ENCODE measurements at places on chromosomes 6 and 20.

DNA sequence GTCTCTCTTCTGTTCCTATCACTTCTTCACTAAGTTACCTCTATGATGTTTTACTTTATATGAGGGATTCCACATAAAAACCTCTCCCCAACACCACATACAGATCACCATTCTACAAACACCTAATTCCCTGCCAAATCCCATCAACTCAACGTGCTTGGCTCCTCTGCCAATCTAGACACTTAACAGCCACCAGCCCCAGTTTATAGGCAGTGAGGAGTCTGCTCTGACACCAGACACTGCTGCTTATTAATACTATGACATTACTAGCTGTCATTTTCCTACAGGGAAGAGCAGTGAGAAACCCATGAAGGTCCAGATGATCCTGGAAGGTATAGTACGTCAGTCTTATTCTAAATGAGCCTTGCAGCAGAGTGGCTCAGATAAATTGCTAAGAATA lies 104.3 kb downstream of the CHD6 start:
- DNase-seq = no peak

DNA sequence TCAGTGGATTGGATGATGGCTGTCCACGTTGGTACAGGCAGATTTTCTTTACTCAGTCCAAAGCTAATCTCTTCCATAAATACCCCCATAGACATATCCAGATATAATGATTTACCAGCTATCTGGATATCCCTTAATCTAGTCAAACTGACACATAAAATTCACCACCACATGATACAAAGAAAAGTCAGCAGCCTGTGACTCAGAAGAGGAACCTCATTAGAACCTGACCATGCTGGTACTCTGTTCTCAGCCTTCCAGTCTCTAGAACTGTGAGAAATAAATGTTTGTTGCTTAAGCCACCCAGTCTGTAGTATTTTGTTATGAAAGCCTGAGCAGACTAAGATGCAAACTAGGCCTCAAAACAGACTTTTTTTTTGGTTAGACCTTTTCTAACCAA lies 431.3 kb upstream of the RNF217 start:
- no peak for DNase-seq

- no peak for DNase-seq
These were observed 39.8 kb upstream of the SLCO4A1 start for GRCh38 chr20:62602550-62602949.

DNA sequence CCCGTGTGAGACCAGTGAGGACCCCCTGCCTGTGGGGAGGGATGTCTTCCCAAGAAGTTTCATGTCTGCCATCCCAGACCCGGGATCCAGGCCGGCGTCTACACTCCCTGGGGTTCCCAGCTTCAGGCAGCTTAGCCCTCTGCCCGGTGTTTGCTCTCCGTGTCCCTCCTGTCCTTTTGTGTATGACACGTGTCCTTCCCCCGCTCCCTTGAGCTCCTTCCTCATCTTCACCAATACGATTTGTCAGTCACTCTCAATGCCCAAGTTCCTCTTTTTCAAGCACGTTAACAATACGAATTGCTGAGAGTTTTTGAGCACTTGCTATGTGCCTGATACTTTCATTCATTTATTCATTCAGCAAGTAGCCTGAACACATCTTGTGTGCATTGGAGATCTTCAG lies 115.6 kb upstream of the PTPN1 start:
- DNase-seq = no peak

- peak; percentile 3 for DNase-seq
These were observed 3.8 kb upstream of the LPA start for GRCh38 chr6:160667639-160668481.

DNA sequence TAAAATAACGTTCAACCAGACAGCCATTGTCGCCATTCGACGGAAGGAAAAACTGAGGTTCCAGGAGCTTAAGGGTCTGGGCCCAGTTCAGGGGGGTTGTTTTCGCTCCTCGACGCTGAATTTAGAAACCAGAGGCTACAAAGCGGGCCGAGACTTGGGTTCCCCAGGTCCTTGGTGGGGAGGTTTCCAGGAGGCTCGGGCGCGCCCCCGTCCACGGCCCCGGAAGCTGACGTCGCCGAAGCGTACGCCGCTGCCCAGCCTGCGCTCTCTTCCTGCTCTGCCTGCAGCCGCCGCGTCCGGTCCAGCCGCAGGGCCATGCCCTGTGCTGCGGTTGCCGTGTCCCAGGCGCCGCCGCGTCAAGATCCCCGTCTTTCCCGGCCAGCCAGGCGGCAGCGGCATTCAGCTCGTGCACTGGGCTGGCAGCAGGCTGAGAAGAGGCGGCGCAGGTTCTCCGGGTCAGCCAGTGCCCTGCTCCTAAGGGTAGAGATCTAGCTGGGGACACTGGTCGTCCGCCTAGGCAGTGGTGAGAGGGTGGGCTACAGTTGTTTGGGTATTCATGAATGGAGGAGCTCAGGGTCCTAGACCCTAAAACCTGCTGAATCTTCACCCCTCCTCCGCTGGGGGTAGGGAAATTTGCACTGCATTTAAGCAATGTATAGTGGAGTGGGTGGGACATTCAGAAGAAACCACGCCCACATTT lies 901 bp upstream of the TRIM26 start:
- peak; percentile 52 for DNase-seq

DNA sequence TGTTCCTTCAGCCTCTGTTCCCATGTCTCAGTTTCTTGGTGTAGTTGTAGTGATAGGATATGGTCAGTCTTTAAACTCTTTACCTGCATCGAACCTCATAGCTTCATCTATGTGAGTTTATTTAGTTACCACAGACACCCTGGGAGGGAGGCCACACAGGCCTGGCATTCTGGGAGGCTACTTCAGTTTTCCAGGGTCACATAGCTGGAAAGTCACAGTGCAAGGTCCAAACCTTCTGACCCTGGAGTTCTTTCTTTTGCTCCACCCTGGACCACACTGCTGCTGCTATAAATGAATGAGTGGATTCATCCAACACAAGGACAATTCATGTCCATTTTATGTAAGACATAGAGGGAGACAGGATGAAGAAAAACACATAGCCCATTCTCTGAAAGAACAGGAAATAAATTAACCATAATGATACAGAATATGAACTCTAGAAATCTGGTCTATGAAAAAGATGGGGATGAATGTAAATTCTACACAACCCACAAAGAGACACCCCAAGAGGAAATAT lies 60.8 kb downstream of the LAMA4 start:
- no peak for DNase-seq

DNA sequence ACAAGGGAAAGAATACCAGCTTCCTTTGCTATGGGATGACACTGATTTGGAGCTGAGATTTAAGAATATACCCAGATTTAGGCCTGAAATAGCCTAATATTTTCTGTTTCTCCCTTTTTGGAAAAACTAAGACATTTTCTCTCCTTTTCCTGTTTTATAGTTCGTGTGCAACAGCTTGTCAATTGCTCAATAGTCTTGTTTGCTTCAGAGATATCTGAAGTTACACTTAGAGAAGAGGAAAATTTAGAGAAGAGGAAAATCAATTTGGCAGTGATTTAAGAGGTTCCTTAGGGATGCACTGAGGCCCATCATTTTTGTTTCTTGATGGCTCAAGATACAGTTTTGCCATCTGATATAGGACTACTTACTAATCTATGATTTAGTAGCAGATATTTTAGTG lies 398.6 kb downstream of the RFPL4B start:
- DNase-seq = no peak

DNA sequence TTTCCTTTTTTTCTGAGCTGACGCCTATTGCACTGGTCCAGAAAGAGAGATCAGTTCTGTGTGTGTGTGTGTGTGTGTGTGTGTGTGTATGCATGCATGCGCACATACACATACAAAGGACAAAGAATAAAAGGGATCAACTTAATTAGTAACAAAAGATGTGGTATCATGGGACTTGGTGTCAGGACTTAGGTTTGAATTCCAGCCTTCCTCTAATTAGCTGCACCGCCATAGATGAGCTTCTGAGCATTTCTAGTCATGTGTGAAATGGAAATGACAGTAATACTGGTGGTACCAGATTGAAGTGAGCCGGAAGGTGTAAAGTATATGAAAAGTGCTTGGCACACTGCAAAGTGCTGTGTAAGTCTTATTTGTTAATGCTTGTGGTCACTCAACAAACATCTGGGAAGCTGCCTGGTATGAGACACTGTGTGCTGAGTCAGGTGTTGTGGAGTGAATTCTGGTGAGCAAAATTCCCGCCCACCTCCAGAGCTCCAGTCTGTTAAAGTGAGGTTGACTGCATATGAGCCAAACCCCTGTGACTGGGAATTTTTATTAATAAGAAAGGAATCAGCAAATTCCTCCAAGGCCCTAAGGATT lies 12.4 kb downstream of the DAAM2 start:
- no peak for DNase-seq

- DNase-seq = no peak
These were observed 61.8 kb downstream of the APCDD1L start for GRCh38 chr20:58453391-58453790.

DNA sequence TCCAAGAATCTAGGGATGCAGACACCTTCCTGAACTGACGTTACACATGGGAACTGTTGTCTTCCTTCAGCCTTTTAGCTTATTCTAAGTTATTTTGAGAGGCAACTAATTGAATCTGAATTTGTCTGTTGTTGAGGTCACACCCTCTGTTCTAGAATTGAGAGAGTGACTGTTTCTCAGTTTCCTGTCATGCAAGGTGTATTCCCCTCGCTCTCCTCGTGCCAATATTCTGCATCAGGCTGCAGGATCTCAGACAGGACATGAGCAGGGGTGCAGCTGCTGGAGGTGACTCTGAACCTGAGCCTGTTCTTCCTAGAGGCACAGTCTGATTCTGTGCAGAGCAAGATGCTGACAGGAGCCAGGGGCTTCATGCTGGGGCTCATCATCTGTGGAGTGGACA lies 52.5 kb downstream of the HLA-DPB1 start:
- DNase-seq = no peak

GRCh38 chr20:51525241-51526105 lies 17.0 kb downstream of the NFATC2 start:
- DNase-seq = no peak

DNA sequence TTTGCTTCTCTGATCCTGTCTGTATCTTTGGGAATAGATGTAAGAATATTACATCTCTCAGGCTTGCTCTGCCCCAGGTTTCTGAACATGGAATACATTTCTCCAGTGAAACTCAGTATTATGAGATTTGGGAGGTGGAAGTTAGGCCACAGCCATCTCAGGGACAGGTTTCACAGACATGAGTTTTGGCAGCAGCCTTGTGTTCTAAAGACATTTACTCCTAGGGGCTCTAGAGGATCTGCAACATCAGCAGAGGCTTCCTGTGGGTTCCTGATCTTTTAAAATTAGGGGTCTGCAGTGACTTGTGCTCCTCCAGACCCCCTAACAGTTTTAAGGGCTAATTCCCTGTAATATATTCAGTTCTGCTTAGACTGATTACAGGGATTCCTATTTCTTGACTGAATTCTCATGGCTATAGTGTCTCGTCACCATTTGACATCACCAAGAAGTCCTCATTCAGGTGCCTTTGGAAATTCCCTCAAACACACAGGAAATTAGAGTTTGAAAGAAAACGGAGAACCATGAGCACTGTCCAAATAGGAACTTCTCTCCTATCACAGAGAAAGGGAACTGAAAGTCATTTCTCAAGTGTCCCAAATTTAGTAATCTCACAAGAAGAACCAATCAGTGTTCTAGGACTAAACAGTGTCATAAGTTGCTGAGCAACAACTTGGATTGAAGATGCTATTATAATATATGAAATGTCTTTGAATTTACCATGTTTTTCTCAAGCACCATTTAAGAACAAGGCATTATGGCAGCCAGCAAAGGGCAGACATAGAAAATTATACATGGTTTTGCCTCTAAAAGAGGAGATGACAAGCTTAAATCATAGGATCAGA lies 2.5 kb upstream of the HLA-DRA start:
- no peak for DNase-seq

DNA sequence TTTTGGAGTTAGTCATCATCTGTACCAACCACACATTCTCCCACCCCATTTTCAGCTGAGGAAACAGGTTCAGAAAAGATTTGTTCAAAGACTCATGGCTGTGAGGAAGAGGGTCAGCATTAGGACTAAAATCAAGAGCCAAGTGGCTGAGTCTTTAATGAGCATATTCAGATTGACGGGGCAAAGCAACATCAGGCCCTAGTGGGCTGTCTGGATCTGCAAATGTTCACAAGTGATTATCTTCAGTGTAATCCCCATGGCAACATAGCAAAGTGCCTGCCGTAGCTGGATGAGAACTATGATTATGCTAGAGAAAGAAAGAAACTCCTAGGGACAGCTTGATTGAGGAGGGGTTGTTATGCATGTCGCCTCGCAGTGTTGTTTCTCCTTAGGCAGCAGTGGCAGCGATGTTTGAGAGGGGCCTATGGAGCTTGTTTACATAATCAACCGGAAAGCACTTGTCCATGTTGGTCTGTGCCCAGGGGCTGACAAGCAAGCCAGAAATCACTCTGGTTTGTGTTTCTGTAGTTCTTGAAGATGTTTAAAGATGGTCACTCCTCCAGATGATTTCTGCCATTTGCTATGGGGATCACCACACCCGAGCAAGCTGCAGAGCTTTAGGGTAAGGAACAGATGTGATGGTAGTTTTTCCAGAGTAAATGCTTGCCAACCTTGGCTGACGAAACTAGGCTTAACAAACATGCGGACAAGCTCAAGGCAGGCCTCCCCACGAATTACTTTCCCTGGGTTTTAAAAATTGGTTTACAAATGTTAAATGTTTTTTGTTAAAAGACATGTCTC lies 124.3 kb upstream of the MLIP start:
- DNase-seq = no peak

DNA sequence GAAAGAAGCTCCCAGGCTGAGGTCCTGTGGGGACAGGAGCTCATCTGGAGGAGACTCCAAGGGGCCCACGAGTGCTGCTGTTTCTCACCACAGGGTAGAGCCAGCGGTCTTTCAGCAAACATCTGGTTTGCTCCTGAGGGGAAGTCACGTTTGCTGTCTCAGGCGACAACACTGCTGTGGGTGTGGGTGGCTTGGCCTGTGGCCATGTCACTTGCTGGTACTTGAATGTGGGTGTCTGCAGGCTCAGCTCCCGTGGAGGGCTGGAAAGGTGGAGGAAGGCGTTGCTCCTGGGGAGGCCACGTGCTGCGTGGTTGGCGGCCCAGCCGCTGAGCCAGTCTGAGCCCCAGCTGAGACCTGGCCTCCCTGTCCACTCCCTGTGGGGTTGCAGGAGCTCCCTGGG lies 52.8 kb upstream of the MPC1 start:
- no peak for DNase-seq

GRCh38 chr20:6123649-6124014 lies 802 bp upstream of the FERMT1 start:
- DNase-seq = no peak

GRCh38 chr6:156741287-156742073 lies 35.7 kb upstream of the ARID1B start:
- DNase-seq = no peak

GRCh38 chr20:32742322-32743236 lies 688 bp downstream of the COMMD7 start:
- DNase-seq = no peak

DNA sequence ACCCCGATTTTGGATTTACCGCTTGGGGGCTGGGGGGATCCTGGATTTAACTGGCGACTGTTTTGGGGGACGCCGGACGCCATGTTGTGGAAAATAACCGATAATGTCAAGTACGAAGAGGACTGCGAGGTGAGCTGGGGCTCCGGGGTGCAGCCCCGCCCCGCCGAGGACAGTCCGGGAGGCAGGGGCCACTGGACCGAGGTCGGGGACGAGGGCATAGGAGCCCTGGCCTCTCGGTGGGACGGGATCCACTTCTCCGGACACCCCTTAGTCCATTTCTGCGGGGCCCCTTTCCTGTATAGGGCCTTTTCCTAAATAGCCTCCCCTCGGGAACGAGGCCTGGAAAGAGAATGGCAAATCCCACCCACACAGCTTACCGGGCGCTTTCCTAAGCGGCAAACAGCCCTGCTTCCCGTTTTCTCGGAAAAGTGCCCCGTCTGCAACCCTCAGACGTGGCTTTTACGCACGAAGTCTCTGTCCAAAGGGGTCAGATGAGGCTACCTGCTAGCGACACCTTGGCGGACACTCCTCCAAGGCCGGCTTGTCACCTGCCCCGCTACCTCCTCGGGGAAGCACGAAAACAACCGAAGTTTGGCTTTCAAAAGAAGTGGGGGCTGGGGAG lies 469 bp downstream of the TFAP2C start:
- DNase-seq = no peak

Data from neural crest cell (in vitro differentiated cells).